Fibroblast of the conjunctiva (primary cell): ENCODE measurements at places on chromosomes 13 and 19.

GRCh38 chr19:17195106-17195505 lies 20.1 kb upstream of the USE1 start:
- DNase-seq, result no peak

GRCh38 chr13:75968103-75968838 lies 332.1 kb downstream of the LMO7 start:
- DNase-seq, result no peak

DNA sequence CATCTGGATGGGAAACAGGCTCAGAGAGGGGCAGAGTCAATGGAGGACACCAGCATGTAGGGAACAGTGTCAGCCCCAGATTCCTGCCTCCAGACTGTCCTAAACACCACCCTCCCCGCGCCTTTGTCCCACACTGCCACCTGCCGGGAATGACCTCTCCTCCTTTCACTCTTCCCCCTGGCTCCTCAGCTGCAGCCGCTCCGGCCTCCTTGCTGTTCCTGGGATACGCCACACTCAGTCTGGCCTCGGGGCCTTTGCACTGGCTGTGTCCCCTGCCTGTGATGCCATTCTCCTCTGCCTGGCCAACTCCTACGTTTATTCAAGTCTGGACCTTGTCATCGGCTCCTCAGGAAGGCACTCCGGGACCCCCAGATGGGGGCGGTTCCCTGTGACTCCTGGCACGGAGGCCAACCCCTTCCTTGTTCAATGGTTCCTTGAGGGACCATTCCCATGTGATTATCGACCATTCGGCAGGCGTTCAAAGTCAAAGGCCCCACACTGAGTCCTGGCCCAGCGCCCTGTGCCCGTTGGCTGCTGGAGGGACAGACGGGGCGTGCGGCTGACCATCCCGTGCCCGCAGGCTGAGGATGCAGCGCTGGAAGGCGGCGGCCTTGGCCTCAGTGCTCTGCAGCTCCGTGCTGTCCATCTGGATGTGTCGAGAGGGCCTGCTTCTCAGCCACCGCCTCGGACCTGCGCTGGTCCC lies 15.8 kb downstream of the FUT6 start:
- no peak for DNase-seq

GRCh38 chr19:1046117-1046626 lies 6.3 kb downstream of the ABCA7 start:
- no peak for DNase-seq

GRCh38 chr19:40217027-40217810 lies 965 bp downstream of the TTC9B start:
- DNase-seq, result no peak

DNA sequence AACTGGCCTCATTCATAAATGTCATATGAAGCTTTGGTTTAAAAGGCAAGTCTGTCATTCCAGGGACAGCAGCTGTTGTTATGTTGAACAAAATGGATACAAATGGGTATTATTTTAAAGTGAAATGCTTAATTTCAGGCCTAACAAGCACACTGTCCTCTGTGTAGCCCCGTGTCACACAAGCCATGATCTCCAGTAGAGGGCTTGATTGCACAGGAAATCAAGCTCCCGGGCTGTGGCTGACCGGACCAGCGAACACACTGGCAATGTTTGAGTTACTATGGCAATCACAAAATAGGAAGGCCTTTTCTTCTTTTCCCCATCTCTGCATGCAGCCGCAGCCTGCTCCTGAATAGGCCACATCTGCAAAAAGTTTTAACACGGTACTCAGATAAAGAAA lies 64.0 kb upstream of the GSX1 start:
- DNase-seq, result no peak

GRCh38 chr13:73138638-73139491 lies 80.1 kb downstream of the KLF5 start:
- DNase-seq, result peak; percentile 16

- DNase-seq, result no peak
Measured at GRCh38 chr19:38971672-38972071, 3.9 kb downstream of the FBXO17 start.

DNA sequence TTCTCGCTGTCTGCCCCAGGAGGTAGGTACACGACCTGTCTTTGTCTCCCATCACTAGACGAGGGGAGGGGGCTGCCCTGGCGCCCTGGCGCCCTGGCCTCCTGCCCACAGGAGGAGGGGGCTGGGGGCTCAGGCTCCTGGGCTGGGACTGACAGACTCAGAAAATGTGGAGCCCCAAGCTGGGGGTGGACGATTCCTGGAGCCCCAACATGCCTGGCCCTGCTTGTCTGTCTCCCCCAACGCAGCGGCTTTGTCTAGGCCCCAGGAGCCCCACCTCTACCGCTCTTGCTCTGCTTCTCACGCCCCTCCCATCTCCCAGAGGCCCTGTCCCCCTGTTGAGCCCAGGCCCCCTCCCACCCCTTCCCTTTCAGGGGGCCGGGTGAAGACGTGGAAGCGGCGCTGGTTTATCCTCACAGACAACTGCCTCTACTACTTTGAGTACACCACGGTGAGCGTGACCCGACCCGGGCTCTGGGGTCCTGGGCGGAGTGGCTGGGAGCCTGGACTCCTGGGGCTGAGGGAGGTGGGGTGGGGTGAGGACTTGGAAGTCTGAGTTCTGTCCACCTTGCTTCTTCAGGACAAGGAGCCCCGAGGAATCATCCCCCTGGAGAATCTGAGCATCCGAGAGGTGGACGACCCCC lies 8.6 kb downstream of the CYTH2 start:
- no peak for DNase-seq

GRCh38 chr19:47230921-47231214 lies at the start of gene BBC3:
Gene BBC3 (minus strand): TSS chr19:47231199. CDS start chr19:47228431, 2,768 bp downstream.
- DNase-seq, result no peak

GRCh38 chr19:40413291-40413845 lies at the start of gene PRX:
Gene PRX (minus strand): TSS chr19:40413378. CDS start chr19:40407932, 5,446 bp downstream.
- DNase-seq, result no peak

- DNase-seq, result no peak
Measured at GRCh38 chr19:49684983-49685553, 4.3 kb upstream of the ADM5 start.

DNA sequence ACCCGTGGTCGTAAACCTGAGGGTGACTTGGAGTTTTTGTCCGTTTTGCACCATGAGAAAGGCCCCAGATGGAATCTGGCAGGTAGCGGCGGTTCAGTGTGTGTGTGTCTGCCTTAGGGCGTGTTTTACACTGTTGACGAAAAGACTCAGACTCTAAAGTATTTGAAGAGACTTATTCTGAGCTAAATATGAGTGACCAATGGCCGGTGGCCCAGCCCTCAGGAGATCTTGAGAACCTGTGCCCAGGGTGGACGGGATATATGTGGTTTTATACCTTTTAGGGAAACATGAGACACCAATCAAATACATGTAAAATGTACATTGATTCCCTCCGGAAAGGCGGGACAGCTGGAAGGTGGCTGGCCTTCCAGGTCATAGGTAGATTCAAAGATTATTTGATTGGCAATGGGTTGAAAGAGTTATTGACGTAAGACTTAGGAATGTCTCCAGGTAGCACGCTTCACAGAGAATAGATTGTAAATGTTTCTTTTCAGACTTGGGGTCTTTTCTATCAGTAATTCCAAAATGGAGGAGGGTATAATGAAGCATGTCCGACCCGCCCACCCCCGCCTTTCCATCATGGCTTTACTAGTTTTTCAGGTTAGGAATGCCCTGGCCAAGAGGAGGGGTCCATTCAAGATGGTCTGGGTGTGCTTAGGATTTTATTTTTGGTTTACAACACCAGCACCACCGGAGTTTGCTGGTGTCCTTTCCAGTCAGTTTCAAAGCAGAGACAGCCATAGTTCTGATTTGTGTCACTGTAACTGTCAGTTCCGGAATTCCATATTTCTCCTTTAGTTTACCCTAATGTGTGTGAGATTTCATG lies 1.0 kb upstream of the ZNF529 start:
- no peak for DNase-seq

DNA sequence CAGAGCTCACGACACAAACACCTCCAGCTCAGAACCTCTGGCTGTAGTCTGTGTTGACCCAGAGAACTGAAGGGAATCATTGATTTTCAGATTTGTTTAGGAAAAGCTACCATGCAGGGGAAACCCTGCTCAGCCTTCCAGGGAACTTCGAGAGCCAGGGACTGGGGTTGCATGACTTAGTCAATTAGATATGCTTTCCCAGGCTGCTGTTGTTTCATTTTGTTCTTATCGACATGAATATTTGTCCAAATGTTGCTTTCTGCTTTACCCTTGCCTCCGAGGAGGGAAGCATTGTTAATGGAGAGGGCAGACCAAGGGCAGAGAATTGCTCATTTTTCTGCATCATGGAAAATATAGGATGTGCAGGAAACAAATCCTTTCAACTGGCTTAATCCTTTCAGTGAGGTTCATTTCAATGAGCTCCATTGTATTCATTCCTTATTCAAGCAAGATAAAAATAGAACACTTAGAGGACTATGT lies 82.5 kb downstream of the KLF5 start:
- no peak for DNase-seq

- DNase-seq, result no peak
Measured at GRCh38 chr13:64819081-64819480, 2411.1 kb downstream of the PCDH9 start.

GRCh38 chr13:62250501-62251201 lies 835.0 kb upstream of the PCDH20 start:
- DNase-seq, result peak; percentile 40

- no peak for DNase-seq
Measured at GRCh38 chr19:3162418-3163229, 15.9 kb upstream of the S1PR4 start.

DNA sequence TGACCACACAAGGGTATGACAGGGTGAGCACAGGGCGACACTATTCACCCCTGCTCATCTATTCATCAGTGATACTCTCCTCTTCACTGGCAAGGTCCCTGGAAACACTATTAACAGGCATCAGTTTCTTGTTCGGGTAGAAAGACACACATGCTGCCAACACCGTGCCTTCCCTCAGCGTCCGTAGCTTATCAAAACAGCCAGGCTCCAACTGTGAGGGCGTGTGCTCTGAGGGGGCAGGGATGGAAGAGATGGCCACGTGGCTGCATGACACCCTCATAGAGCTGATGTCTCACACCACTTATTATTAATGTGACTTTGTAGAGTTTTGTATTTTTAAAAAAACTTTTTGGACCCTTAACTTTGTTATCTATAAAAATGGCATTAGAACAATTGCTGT lies 160.3 kb downstream of the ITGBL1 start:
- DNase-seq, result no peak

DNA sequence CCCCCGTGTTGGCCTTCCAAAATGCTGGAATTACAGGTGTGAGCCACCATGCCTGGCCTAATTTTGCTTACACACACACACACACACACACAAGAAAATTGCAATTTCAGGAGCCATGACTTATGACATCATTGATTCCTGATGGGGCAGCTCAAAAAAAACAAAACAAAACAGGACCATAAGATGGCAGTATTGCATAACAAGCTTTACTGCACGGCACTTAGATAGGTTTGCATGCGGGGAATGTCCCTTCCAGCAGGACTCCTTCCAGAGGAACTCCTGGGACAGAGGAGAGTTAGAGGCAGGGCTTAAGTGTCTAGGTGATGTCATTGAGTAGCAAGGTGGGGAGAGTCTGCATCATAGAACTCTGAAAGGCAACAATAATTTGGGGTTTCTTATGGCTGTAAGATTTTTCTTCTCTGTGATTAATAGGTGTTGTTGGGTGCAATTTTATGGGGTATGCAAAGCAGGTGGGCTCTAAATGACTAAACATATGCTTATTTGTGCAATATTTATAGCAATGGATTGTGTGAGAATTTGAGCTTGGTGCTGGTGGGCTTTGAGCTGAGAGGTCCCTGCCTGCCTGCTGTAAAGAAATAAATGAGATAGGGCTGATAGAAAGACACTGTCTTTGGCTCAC lies 9.0 kb upstream of the ACSBG2 start:
- peak; percentile 48 for DNase-seq

GRCh38 chr19:6259312-6259861 lies 20.4 kb downstream of the MLLT1 start:
- DNase-seq, result peak; percentile 23
